ENCODE measurements at places on chromosomes 2 and 18.

GRCh38 chr18:23580677-23581367, 5.5 kb downstream of the NPC1 start:
- H3K4me3 ChIP-seq = no peak overlapping the region
- H3K4me1 ChIP-seq = peaks cover 19% of the 10 kb centered on the region
- DNase-seq = no peak
- no peaks in the 10 kb centered on the region for H3K27me3 ChIP-seq
- no peaks in the 10 kb centered on the region for H3K36me3 ChIP-seq

- H3K4me3 ChIP-seq = no peak overlapping the region
- H3K36me3 ChIP-seq = no peaks in the 10 kb centered on the region
- no peak overlapping the region for H3K27ac ChIP-seq
- no peaks in the 10 kb centered on the region for H3K27me3 ChIP-seq
- no peak for DNase-seq
Measured at GRCh38 chr18:40108596-40108995, 1846.4 kb upstream of the PIK3C3 start.

DNA sequence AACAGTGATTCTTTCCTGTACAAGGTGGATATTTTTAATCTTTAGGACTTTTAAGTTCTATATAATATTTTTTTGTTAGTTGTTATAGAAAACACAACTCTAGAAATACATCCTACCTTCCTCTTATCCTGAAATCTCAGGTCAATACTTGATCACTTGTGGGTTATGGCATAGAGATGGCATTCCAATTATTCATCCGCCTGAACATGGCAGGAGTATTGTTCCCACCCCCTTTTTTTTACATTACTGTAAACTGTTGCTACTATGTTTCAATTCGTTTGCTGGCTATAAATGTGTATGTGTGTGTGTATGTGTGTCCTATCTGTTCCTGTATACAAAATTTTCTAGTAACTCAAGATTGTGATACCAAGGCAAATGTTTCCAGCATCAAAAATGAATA, 43.3 kb upstream of the FN1 start:
- DNase-seq = no peak
- no peaks in the 10 kb centered on the region for H3K27me3 ChIP-seq
- H3K36me3 ChIP-seq = no peaks in the 10 kb centered on the region
- H3K27ac ChIP-seq = no peak overlapping the region
- H3K4me3 ChIP-seq = no peak overlapping the region

DNA sequence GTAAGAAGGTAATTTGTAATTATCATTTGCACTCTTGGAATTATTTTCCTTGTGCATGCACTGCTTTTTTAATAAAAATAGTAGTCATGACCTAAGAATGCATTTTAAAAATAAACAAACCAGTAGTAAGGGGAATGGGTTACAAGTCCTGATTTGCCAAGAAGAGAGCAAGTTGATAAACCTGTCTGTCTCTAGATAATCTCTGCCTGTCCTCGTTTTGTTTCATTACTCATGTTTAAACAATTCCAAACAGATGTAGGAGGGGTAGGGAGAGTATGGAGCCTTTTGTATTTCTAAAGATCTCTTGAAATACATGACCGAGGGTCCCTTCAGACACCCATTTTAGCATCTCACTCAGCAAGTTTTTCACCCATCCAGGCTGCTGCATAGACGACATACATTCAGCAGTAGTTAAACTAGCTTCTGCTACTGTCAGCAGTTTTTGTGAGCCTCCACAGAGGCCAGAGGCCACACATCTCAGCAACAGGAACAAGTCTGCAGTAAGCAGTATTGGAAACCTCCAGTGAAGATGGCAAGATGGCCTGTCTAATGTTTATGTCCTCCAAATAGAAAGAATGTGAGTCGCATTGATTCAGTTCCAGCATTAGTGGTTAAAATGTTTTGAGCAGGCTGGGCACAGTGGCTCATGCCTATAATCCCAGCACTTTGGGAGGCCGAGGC, 2.3 kb upstream of the EXOC6B start:
- DNase-seq = no peak
- H3K36me3 ChIP-seq = no peaks in the 10 kb centered on the region
- H3K27ac ChIP-seq = no peak overlapping the region
- no peaks in the 10 kb centered on the region for H3K27me3 ChIP-seq
- no peak overlapping the region for H3K4me3 ChIP-seq

DNA sequence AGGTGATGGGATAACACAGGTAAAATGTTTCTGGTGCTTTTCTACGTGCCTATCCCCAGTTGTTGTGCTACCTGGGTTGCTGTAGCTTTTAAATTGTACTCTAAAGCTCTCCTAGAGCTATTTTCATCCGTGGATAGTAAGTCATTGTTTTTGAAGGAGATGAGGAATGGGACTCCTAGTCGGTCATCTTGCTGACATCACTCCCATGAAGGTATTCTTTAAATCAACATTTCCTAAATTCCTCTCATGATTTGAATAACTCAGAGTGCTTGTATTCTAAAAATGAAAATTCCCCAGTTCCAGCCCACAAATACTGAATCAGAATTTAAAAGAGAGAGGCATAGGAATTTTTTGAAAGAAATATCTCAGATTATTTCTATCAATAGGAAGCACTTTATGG, 44.3 kb downstream of the CCDC148 start:
- DNase-seq = no peak
- H3K4me1 ChIP-seq = no peaks in the 10 kb centered on the region
- no peaks in the 10 kb centered on the region for H3K36me3 ChIP-seq
- H3K4me3 ChIP-seq = no peak overlapping the region
- H3K27ac ChIP-seq = no peak overlapping the region

Measured in Karpas-422 (cell line).